ENCODE measurements at places on chromosomes 6 and 20.

DNA sequence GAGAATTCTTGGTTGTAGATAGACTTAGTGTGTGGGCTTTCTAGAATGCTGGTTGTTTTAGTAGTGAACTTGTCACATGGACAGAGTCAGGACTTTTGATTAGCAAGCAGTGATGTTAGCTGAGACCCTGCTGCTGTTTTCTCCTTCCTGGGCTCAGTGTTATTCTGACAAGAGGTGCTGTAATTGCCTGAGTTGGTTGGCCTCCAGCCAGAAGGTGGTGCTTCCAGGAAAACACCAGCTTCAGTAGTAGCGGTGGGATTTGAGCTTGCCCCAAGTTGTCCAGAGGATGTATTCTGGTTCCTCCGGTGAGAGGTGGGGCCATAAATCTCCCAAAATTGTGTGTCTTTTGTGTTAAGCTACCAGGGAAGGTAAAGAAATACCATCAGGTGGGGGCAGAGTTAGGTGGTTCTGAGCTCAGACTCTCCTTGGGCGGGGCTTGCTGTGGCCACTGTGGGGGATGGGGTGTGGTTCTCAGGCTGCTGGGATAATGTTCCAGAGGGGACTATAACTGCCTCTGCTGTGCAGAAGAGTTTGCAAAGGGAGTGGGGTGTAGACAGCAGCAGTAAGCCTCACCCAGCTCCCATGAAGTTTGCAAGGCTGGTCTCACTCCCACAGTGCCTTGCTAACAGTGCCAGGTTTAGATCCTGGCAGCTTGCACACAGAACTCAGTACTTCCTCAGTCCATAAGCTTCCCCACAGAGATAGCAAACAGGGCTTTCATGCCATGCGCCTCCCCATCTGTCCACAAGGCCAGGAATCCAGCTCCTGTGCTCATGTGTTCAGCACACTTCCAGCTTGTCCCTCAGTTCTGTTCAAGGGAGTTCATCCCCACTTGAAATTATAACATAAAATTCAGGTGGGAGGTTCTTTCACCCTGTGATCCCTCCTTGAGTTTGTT, 278.4 kb upstream of the PTCHD4 start:
- DNase-seq, result no peak

DNA sequence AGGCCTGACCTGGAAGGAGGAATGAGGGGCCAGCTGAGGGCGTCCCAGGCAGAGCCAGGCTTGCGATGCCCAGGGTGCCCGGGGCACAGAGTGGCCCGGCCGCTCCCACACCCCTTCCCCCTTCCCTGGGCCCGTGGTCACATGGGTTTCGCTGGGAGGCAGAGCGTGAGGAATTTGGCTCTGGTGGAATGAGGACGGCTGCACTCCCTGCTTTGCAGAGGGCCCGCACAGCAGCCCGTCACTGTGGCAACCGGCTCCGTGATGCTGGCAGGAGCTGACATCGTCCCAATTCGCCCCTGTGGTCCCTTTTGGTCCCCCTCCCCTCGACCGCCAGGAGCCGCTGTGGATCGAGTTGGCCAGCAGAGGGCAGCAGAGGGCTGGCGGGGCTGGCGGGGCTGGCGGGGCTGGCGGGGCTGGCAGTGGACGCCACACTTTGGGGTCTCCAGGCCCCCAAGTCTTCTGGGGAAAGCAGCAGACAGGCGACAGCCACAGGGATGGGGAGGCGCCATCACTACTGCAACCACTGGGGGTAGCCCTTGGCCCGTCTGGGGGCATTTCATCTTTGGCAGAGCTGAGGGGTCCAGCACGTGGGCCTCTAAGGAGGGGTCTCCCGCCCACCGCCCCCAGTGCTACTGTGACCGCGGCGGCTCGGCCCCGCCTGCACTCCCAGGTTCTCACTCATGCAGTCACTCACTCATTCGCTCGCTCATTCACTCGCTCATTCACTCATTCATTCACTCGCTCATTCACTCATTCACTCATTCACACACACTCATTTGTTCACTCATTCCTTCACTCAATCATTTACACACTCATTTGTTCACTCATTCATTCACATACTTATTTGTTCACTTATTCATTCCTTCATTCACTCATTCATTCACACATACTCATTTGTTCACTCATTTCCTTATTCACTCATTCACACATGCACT, 49.7 kb upstream of the BHLHE23 start:
- peak; percentile 89 for DNase-seq

GRCh38 chr20:41769592-41770018, 151.4 kb upstream of the CHD6 start:
- no peak for DNase-seq

GRCh38 chr6:42152024-42152423, 9.6 kb upstream of the C6orf132 start:
- no peak for DNase-seq

DNA sequence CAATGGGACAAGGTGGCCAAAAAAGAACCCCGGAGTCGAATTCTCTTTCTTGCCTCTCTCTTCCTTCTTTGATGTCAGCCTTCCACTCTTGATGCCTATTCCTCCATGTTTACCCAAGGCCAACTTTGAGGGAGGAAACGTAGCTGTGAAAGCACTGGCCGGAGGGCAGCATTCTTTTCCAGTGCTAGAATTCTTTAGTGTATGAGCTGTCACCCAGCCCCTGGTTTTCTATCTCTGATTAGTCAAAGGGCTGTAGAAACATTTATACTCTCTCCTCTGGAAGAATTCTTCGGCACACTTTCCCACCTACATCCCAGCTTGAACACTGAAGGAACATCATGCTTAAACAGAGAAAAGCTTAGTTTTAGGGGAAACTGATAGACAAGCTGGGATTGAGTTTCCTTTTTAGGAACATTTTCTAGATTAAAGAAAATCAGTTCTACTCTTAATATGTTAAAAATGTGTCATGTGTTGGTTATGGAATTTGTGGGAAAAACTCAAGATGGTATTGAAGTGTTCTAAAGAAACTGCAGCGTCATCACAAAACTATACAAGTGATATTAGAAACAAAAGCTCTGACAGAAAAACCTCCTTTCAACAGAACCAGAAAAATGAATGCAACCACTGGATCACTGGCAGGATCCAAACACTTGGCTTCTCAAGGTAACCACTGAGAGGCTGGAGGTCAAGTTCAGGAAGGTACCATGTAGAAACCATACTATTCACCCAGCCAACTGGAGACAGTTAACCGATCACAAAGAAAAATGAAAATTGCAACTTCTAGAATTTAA, 20.7 kb upstream of the UTRN start:
- DNase-seq, result no peak

- no peak for DNase-seq
Observed at GRCh38 chr20:24081077-24081476, 92.5 kb upstream of the GGTLC1 start.

DNA sequence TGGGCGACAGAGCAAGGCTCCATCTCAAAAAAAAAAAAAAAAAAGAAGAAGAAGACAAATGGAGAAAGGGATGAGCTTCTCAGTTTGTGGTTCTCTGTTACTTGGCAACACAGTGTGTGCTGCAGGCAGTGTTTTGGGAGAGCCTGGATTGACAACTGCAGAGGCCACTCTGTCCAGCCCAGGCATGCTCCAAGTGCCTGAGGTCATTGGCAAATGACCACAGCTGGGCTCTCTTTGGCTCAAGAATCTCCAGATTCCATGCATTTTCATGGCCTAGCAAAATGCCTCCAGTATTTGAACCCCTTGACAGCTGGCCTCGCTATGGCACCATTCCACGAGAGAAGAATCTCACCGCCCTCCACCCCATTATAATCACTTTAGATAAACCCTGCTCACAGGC, 126.2 kb downstream of the ANKRD60 start:
- DNase-seq, result peak; percentile 36

- DNase-seq, result no peak
Observed at GRCh38 chr6:157468054-157468453, 87.1 kb downstream of the ZDHHC14 start.

- no peak for DNase-seq
Observed at GRCh38 chr6:156430386-156430785, 346.8 kb upstream of the ARID1B start.

- DNase-seq, result peak; percentile 89
Observed at GRCh38 chr6:35727231-35727934, 9.4 kb upstream of the ARMC12 start.

DNA sequence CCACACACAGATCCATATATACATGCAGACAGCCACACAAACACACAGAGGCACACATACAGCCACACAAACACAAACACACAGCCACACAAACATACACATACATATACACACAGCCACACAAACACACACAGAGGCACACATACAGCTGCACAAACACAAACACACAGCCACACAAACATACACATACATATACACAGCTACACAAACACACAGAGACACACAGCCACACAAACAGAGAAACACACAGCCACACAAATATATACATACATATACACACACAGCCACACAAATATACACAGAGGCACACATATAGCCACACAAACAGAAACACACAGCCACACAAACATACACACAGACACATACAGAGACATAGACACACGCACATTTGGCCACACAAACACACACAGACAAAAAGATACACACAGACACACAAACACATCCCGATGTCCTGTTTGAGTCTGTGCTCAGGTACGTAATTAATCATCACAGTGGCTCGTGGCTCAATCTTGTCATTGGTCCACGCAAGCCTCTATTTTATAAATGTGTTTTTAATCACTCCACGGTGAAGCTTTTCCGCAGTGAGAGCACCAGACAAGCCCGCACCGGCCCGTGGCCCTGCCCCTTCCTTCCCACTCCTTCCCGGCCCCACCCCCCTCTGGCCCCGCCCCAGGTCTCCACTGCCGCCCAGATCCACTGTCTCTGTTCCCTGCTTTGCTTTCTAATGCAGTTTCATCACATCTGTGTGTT, 135.3 kb downstream of the CDH4 start:
- DNase-seq, result peak; percentile 87

GRCh38 chr6:10962673-10963072, 75.8 kb downstream of the SYCP2L start:
- DNase-seq, result peak; percentile 23

DNA sequence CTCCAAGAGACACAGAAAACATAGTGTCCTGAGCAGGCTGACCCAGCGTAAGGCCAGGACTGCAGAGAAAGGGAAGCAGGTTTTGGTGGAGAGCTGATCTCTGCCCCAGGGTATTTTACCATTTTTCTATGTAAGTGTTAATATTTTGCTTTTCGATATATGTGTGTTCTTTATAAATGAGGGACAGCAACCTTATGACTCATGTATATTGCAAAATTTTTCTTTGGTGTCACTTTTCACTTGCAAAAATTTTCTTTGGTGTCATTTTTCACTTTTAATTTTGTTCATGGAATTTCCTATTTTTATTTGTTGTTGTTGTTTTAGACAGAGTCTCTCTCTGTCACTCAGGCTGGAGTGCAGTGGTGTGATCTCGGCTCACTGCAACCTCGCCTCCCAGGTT, 34.6 kb upstream of the PXDC1 start:
- no peak for DNase-seq

- no peak for DNase-seq
Observed at GRCh38 chr6:170596426-170596825, 12.0 kb upstream of the PDCD2 start.

DNA sequence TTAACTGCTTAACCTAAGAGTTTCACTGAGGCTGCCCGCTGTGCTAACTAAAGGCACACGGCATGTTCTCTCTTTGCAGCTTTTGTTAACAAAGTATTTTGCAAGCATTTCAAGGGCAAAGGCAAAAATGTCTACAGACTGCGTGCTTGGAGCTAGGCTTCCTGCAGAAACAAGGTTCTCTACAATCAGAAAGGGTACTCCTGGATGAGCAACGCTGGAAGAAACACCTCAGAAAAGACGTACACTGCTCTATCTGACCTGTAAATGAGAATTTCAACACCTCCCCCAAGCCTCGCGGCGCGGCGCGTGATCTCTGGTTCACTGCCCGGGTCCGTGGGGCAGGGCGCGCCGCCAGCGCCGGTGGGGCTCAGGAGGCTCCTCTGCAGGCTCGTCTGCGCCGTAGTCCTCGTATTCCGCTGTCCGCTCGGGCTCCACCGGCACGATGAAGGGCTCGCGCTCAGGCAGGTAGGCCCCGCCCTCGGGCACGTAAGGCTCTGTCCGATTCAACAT, 120.9 kb downstream of the COL12A1 start:
- DNase-seq, result no peak

GRCh38 chr20:25848222-25848621, 151.6 kb upstream of the ZNF337 start:
- no peak for DNase-seq

DNA sequence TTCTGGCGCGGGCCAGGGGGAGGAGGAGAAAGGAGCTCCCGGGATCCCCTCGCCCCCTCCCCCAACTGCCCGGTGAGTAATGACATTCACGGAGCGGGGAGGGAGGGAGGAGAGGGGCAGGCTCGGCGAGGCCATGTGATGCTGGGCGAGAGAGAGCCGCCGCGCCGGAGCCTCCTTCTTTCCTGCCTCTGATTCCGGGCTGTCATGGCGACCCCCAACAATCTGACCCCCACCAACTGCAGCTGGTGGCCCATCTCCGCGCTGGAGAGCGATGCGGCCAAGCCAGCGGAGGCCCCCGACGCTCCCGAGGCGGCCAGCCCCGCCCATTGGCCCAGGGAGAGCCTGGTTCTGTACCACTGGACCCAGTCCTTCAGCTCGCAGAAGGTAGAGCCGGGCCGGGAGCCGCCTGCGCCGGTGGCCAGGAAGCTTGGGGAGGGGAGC, at the start of gene GDAP1L1:
GDAP1L1 (plus strand) TSS at position 178 of the 441 bp plus-strand sequence; CDS start at position 205, 27 bp downstream.
- DNase-seq, result peak; percentile 91

DNA sequence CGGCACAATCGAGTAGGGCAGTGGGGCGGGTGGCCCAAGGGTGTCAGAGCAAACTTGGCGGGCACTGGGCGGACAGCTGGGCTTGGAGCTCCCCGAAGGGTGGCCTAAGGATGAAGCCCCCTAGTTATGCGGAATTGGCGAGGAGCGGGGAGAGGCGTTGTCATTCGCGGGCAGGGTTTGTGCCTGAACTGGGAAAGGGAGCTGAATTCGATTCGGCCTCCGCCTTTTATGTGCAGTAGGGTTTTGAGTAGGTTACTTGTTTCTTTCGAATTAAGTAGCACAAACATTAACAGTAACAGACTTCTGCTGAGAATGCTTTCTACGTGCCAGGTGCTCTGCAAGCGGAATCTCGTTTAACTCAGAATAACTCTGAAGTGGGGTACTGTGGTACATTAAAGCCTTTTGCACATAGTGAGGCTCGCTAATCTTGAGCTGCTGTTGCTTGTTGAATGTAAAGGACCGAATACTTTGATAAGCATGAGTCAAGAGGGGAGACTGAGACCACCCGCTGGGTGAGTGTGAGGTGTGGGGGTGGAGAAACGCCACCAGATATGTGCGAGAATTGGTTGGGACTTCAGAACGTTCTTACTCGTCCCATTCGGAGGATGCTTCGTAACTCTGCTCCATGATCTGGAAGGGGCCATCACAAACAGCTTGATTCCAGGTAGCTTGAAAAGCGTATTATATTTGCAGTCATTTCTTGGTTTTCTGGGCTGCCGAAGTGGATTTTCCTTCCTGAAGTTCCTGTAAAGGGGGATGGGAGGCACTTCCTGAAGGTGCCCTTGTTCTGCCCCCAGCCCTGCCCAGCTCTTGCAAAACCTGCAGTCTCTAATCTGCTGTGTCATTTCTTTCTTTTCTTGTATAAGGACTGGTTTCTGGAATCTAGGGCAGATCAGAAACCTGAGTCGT, 833 bp downstream of the RAB5IF start:
- DNase-seq, result no peak

DNA sequence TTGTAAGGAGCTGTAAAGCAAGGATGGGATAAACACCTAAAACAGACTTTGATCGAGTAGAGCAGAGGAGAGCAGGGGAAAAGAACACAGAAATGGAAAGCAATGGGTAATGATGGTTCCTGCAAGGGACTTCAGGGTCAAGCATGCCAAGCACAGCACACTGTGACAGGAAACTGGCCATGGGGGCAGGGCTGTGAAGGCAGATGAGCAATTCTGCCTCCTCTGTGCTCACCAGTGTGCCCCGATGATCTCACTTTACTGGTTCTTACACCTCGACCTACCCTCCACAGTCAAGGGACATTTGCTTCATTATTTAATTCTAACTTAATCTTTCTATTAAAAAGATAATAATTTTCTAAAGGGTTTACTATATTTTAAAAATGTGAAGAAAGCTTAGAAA, 21.6 kb upstream of the MYB start:
- no peak for DNase-seq
